ENCODE measurements at places on chromosomes 12 and 14. TPM values are rescaled to one million over a fixed set of nuclear protein-coding genes. Genes with fewer than 3 reads are reported as not detected.
A peak's percentile ranks its signal among the peaks of the same experiment; 100 is the strongest.

- no peak for ATAC-seq
Measured at GRCh38 chr12:53963005-53963404, 8.3 kb downstream of the HOXC12 start.

DNA sequence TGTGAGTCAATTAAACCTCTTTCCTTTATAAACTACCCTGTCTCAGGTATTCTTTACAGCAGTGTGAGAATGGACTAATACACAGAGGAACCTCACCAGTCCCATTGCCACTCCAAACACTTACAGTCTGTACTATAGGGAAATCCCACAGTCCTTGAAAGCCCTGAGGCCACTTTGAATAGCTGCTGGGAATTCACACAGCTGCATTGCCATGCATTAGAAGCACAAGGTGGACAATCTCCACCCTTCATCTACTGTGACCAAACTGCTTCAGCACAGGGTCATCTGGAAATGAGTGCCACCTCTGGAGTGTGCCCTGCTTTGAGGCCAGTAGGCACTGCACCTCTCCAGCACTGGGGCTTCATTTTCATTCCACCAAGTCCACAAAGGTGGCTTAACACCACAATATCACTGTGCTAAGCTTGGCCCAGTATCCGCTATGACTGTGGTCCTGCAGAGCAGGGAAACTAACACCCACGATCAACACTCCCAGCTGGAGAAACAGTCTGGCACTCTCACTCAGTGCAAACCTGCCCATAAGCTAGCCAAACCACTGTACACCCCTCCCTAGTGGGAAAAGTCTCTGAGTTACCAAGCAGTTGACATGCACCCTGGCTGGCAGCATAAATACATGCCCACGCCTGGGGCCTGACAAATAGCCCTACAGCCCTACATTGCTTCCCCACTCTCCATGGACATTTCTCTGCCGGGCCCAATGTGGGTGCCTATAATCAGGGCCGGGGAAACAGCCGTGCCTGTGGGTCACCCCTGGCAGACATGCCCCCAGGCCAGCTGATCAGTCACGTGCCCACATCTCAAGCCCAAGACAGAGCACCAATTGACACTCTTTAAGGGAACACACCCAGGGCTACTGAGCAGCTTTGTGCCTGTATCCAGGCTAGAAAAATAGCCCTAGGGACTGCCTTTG is 294.3 kb upstream of the MGAT4C start:
- ATAC-seq = no peak

DNA sequence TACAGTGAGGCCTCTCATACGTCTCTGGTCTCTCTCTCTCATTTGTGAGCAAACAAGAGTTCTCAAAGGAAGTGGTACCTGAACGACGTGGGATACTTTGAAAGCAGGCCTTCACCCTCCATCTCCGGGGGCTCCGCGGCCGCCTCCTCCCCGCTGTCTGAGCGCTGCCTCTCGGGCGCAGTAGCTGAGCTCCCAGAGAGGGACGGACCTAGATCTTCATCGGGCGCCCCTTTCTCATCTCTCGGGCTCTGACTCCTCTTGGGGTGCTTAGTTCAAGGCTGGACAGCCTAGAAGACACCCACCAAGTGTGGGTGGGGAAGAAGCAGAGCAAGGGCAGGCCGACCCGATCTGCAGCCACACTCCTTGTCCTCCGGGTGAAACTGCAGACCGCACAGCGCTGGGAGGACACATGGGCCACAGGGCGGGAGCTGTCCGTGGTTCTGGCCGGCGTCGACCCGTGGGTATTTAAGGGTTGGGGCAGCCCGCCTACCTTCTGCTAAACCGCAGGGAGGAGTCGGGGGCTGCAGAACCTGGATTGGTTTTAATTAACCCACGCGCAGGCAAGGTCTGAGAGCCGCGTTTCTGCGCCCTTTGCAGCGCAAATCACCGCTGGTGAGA is 92.7 kb downstream of the PAH start:
- ATAC-seq = no peak

DNA sequence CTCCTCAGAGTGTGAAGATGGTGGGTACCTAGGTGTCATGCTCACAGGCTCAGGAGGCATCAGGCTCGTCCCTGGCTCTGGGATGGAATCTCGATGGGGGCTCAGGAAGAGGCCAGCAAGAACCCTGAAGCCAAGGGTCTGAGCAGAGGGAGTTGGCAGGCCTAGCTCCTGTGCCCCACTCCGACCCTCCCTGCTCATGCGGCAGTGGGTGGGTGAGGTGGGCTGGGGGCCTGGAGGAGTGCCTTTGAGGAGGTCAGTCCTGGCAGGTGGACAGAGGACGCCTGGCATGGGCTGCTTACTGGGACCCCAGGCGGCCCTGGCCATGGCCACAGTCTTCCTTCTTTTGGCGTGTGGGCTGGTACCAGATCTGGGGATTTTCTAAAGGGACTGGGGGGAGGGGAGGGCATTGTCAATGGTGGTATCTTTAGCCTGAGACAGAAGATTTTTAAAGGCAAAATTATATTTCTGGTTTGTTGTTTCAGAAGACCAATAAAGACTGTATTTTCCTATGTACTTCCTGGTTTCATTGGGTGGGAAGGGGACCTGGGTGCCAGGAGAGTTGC is 16.0 kb downstream of the LRTM2 start:
- ATAC-seq = no peak

DNA sequence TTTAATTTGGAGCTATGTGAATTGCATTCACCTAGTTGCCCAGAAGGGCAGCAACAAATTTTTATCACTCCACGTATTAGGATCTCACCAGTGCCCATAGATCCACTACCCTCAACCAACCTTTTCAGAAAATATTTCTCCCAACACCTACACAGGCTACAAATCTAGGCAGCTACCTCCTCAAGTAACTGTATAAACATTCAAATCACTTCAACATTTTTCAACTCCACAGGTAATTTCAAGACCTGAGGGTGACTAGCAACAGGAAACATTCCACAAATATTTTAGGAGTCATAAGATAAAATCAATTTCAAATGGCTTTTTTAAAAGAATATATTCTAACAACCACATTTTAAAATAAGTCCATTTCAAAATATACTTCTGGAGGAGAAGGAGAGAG is 12.9 kb downstream of the PHLDA1 start:
- ATAC-seq = no peak

GRCh38 chr14:80754696-80755095 is 186.8 kb downstream of the CEP128 start:
- ATAC-seq = no peak

DNA sequence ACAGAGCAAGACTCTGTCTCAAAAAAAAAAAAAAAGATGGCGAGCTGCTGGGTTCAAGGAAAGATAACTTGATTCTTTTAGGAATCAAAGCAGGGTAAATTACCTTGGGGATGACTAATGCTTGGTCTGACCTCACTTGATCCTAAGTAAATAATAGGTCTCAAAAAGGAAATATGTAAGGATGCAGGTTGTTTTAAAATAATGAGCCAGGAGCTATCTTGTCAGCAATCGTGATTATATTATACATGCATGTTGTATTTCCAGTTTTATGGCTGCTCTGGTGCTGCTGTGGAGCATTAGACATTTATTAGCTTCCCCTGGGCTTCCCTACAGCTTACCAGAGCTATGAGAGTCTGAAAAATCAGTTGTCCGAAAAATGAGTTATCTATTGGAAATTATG is 2.6 kb downstream of the EIF2B2 start:
- peak; percentile 7 for ATAC-seq

DNA sequence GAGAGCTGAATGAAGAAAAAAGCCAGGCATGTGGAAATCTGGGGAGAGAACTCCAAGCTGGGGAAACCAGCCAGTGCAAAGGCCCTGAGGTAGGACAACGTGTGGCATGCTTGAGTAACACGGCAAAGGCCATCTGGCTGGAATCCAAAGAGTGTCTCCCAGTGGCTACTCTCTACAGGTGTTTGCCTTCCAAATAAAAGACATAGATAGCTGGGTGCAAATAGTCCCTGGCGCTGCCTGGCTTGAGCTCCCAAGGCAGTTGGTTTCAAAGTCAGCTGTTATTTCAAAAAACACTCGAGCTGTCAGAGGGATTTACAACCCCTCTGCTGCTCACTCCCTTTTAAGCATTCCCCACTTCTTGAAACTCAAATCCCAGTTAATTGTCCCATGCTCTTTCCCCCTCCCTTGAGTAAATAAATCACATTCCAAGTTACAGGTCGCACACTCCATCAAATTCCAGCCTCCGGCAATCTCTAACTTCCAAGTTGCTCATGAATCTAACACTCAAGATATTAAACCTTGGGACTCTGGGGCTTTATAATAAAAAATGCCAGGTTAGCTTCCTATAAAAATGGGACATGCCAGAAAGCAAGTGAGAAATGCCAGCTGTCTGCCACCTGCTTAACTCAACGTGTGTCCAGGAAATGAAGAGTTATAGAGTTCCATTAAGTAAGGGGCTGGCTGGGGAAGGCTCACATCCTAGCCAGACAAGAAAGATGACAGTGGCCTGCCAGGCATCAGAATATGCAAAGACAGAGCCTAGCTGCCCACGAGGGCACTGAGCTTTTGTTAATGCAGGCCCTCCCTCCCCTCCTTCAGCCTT is 133.6 kb upstream of the NOS1 start:
- ATAC-seq = no peak

DNA sequence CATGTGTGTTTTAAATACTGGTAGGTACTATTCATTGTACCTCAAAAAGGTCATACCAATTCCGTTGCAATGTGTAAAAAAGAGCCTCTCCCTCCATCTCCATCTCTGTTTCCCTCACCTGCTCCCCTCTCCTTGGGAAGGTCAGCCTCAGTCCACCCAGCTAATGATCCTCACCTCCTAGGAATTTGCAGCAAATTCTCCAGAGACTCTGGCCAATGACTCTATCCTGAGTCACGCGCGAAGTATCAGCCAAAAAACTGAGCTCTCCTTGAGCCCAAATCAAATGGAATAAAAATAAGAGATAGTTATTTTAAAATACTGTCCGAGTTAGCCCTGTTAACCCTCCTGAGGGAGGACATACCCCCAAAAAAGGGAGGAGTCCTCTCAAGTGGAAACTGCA is 148.4 kb downstream of the DPF3 start:
- ATAC-seq = no peak

GRCh38 chr12:32777159-32777558 is 21.5 kb upstream of the YARS2 start:
- ATAC-seq = no peak

DNA sequence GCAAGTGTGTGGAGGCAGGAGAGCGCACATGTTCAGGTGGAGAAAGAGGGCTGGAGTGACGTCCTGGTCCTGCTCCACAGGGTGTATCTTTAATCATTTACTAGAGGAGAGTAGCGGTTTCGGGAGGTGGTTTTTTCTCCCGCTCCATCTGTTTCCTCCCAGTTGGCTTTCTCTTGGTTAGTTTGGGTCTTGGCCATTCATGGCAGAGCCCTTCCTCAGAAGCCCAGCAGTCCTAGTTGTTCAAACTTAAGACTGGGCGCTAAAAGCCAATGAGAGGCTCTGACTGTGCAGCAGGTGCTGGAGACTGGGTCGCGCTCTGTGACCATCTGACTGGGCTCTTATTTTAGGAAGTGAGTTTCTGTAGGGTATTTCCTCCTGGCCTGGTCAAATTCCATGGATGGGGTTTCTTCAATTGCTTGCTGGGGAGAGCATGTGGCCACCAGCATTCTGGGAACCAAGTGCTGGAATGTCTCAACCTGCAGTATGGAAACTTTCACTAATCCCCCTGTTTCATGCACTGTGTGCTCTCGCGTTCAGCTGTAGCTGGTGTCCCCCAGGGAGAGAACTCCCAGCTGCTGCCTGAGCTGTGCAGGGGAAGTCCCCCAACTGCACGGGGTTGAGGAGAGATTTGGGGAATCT is 27.4 kb upstream of the TSPAN9 start:
- ATAC-seq = peak; percentile 21

GRCh38 chr14:53790731-53791500 is 165.7 kb downstream of the BMP4 start:
- ATAC-seq = no peak

GRCh38 chr14:32399920-32400319 is 70.8 kb downstream of the AKAP6 start:
- ATAC-seq = no peak

DNA sequence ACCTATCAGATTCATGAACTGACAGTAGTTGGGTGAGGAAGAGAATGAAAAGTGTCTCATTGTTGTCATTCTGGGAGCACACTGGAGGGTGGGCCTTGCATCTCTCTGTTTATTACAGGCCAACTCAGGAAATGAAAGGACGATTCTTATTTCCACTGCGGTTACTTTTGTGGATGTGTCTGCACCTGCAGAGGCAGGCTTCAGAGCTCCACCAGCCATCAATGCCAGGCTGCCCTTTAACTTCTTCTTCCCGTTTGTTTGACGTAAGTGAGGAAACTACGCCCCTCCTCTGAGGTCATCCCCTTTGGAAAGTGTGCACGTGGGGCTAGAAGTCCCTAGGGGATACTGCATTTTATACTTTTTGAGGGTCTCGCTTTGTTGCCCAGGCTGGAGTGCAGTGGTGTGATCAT is 33.7 kb downstream of the TCTN1 start:
- ATAC-seq = no peak

DNA sequence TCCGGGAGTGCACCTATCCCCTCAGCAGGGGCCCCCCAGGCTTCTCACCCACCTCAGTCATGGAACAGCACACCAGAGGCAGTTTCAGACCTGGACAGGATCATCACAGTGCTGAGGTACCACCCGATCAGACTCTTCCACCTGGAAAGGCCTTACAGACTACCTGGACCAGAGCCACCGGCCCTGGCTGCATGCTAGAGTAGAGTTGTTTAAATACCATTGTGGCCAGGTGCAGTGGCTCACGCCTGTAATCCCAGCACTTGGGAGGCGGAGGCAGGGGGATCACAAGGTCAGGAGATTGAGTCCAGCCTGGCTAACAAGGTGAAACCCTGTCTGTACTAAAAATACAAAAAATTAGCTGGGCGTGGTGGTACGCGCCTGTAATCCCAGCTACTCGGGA is 61.5 kb downstream of the TSPAN11 start:
- no peak for ATAC-seq

DNA sequence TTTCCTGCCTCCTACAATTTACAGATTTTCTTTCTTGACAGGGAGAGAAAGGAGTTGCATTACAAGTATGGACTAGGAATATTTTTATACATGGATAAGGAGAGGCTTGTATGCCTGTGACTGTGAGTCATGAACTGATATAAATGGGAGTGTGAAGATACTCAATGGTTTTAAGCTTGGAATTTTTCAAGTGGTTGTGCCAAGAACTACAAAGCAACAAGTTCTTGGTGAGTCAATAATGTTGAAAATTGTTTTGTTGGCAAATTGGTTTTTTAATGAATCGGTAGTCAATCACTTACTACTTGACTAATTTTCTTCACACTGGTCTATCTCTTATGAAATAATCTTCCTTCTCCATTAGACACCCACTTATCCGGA is 58.9 kb upstream of the HMGA2 start:
- ATAC-seq = peak; percentile 66

DNA sequence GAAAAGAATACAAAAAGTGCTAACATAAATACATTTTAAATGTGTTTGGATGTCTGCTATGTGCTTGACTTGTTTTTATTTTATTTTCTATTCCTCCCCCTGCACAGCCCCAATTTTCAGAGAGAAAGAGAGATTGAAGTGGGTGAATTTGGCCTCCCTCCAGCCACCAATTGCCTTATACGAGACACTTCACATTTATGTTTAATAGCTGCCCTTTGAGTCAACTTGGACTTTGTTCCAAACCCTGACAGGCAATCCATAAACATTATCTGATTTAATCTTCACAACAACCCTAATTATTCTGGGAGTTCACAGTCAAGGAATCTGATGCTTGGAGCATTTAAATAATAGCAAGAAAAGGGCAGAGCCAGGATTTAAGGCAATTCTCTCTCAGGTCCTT is 161.7 kb downstream of the SLC15A4 start:
- no peak for ATAC-seq

CDK17 gene
- 16.7 TPM for total RNA-seq

IFI27 gene
- total RNA-seq = 70.2 TPM

TBX3 gene
- 2.4 TPM for total RNA-seq

FAM186B gene
- total RNA-seq = 0.36 TPM

ETNK1 gene
- total RNA-seq = 26.9 TPM

OR10P1 gene
- not detected for total RNA-seq

PRKD1 gene
- 0.56 TPM for total RNA-seq

FOXA1 gene
- total RNA-seq = 14.6 TPM

Measured in esophagus mucosa (tissue), 1 donor.